ENCODE measurements at places on chromosomes 2 and 18.

DNA sequence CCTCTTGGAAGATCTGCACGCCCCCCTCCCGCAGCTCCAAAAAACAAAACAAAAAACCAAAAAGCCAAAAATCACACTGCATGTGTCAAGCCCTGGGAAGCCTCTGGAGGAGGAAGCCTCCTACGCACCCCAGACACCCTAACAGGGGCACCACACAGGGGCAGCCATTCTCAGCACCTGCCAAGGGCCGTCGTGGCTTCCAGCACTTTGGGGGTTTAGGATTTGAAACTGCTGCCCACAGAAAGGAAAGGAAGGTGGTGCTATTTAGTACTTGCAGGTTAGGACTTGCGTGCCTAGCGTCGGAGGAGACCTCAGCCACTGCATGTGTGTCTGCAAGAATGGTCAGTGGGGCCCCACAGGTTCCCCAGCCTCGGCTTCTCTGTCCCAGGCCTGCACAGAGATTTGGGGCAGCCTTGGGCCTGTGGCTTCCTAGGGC, 419 bp upstream of the GPR55 start:
- DNase-seq, result no peak

DNA sequence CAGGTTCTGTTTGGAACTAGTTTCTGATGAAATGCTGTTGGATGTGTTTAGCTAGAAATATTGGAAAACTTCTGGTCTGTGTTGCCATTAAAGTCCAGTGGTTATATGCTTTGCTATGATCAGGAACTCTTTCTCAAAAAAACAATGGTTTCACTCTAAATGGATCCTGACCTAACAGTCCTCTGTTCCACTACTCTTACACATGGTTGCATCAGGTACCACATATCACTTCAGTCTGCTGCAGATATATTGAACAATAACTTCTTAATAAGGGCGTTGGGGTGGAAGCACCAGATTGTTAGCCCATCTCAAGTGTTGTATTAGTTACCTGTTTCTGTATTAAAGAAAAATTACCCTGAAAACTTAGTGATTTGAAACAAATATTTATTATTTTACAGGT, 676.6 kb upstream of the GCFC2 start:
- DNase-seq, result no peak

DNA sequence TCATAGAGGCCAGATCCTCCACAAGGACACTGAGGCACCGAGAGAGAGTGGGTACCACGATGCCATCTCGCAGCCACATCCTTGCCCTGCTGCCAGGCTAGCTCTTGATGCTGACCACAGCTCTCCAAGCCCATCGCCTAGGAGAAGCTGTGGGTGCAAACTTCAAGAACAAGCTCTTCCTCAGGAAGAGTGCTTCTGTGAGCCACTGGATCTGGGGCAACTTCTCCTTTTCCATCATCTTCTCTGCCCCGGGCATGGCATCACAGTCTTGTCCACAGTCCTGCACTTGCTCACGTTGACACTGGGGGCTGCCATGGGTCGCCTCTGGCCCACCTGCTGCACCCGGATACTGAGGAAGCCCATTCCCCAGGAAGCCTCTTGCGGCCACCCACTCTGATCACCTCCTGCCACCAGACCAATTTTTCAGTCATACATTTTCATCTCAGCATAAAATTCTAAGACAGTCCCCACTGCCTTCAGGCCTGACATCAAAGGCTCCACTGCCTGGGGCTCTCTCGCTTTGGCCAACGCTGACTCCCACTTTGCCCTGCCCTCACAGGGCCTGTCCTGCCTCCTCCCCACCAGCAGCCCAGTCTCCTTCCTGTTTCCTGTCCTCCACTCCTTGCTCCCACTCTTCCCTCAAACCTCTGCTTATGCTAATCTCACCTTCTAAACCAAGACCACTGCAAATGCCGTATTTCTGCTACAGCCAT, 243.9 kb downstream of the AFF3 start:
- no peak for DNase-seq

GRCh38 chr2:189681903-189682302, 7.4 kb downstream of the ANKAR start:
- no peak for DNase-seq

- DNase-seq, result no peak
Observed at GRCh38 chr18:2538844-2539243, 32.5 kb downstream of the METTL4 start.

GRCh38 chr2:84231478-84231877, 227.6 kb downstream of the SUCLG1 start:
- DNase-seq, result no peak

DNA sequence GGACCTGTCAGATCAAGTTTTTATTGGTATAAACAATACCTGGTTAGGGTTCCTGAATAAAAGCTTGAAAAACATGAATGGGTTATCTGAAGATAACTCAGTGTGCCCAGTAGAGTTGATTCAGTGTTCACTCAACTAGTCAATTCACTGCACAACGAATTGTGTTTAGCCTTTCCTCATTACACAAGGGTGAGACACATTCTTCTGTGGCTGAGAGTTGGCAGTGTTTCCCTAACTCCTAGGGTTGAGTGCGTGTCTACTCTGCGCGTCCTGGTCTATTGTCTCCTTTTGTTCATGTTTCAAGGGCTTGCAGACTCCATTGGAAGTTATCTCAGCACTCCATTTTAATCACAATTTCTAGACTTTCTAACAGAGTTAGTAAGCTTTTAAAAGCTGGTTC, 32.8 kb upstream of the TMEM178A start:
- no peak for DNase-seq

DNA sequence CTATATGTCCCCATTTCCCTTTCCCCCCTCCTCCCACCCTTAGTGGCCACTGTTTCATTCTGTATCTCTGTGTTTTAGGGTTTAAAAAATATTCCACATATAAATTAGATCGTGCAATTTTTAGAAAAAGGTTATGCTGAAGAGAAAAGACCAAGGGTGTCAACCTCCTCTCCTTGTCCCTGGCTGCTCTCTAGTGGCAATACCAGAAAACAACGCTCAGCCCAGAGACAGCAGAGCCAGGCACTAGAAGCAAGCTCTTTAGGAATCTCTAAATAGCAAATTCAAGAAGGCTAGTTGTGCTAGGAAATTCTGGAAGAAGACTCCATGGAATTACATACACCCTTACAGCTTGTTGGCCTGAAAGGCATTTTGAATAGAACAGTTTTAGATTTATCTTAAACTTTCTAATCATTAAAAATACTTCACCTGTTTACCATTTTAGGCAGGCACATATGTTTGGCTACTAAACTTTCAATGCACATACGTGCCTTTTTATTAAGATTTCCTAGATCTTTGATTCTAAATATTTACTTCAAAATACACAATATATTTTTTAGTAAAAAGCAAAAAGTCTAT, 35.1 kb upstream of the RASGRP3 start:
- DNase-seq, result peak; percentile 48

- DNase-seq, result no peak
Observed at GRCh38 chr18:51007790-51008139, 22.2 kb upstream of the SMAD4 start.

DNA sequence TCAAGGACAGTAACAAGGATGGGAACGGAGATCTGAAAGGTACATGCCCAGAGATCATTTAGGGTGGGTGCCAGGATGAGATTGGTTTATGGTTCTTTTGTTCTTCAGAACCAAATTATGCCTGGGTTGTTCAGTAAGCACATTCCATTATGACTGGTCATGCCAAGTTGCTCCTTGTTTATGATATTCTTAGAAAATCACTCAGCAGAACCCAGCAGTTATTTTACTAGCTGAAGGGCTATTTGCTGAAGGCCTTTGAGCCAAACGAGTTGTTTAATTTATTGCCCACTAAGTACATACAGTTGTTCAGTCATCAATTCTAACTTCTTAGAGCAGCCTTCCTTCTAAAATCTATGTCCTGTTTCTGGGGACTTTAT, 635 bp downstream of the SLC3A1 start:
- no peak for DNase-seq

DNA sequence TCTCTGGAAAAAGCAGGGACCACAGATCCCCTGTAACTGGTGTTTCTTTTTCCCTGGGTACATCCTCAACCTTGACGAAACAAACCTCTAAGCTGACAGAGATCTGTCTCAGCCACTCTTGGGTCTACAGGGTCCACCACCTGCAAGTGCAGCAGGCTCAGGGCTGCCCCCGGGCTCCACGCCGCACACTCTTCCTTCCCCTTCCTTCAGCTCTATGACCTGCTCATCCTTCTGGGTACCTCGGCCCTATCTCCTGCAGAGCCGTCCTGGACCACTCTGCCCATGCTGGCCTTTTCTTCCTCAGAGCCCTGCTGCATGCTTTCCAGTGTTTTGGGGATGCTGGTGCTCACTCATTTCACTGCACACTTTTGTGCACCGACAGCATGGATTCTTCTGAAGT, 27.5 kb downstream of the TUBB6 start:
- DNase-seq, result no peak

DNA sequence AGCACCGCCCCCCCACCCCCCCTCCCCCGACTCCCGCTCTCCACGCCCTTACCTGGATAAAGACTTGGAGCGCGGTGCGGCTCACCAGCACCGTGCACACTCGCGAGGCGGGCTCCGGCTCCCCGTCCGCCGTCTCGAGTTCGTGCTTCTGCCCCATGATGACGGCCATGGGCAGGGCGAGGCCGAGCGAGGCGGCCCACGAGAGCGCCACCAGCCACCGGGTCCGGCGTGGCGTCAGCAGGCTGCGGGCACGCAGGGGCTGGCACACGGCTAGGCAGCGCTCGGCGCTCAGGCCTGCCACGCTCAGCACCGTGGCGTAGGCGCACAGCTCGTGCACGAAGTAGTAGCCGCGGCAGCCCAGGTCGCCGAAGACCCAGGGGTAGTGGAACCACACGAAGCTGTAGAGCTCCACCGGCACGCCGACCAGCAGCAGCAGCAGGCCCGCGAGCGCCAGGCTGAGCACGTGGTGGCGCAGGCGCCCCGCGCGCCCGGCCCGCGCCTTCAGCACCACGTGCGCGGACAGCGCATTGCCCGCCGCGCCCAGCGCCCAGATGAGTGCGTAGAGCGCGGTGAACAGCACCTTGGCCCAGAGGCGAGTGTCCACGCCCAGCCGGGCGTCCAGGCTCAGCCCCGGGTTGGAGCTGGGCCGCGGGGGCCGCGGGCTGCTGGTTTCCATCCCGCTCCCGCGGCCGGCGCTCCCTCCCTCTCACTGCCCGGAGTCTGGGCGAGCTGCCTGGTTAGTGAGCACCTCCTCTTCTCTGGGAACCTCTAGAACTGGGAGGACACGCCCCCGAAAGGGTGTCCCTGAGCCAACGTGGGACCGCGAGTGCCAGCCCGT, at the start of gene NTSR2:
Gene NTSR2 (minus strand): TSS at position 742 of the 838 bp plus-strand sequence. CDS start 66 bp downstream, at position 676.
- DNase-seq, result no peak

- DNase-seq, result no peak
Observed at GRCh38 chr18:24447961-24448360, 12.5 kb upstream of the HRH4 start.

DNA sequence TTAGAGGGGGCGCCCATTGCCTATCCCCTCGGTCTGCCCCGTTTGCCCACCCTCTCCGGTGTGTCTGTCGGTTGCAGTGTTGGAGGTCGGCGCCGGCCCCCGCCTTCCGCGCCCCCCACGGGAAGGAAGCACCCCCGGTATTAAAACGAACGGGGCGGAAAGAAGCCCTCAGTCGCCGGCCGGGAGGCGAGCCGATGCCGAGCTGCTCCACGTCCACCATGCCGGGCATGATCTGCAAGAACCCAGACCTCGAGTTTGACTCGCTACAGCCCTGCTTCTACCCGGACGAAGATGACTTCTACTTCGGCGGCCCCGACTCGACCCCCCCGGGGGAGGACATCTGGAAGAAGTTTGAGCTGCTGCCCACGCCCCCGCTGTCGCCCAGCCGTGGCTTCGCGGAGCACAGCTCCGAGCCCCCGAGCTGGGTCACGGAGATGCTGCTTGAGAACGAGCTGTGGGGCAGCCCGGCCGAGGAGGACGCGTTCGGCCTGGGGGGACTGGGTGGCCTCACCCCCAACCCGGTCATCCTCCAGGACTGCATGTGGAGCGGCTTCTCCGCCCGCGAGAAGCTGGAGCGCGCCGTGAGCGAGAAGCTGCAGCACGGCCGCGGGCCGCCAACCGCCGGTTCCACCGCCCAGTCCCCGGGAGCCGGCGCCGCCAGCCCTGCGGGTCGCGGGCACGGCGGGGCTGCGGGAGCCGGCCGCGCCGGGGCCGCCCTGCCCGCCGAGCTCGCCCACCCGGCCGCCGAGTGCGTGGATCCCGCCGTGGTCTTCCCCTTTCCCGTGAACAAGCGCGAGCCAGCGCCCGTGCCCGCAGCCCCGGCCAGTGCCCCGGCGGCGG, 1.7 kb downstream of the MYCN start:
- no peak for DNase-seq

DNA sequence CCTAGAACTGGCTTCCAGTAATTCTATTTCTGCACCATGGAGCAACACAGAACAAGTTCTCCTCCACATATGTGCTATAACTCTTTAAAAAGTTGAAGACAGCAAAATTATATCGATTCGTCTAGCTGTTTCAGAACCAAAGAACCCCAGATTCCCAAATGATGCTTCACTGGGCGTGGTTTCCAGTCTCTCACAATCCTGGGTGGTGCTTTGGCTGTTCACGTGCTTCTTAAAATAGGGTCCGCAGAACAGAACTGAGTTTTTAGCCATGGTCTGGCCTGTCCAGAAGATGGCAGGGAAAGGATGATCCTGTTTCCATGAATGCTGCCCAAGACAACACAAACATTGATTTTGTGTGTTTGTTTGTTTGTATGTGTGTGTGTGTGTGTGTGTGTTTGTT, 37.6 kb upstream of the PARD3B start:
- no peak for DNase-seq

DNA sequence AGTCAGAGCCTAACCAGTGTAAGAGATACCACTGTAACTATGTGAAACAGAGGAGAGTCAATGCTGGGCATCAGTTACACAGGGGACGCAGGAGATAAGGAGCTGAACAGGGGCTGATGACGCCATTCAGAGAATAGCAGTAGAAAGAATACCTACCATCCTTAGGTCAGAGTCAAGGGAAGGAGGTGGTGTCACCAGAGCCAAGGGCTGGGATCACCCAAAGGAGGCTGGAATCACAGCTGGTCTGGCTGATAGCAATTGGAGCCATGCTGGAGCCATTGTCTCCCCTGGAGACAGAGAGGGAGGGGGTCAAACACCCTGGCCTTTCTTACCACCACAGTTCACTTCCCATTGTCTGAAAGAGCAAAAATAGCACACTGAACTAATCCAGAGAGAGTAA, 37.3 kb upstream of the C18orf32 start:
- DNase-seq, result no peak

DNA sequence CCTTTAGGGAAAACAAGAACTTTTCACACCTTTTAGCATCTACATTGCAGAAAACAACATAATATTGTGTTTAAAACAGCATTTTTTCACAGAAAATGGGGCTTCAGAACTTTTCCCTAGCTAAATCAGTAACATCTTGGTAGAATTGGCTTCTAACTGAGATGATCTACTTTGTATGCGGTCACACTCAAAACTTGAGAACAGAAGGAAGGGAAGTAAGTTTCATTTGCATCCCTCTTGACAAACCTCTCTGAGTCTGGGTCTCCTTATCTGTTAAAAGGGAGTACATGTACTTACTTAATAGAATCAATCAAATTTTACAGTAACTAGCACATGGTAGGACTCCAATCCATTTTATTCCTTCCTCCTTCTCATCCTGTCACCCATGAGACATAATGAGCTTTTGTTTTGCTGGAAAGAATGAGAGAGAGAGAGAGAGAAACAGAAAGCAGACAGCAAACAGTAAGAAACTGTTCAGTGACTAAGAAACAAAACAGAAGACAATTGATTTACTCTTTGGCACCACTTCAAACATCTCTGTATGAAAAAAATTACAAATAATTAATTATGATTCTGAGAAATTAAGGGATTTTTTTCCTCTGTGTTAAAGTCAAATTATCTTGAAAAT, 387.3 kb downstream of the SATB2 start:
- DNase-seq, result no peak

GRCh38 chr18:49561289-49562193, at the start of gene LIPG:
Gene LIPG (plus strand): TSS chr18:49562057. CDS start chr18:49562309, 252 bp downstream.
- DNase-seq, result no peak

All from T-helper 2 cell (primary cell).